Daoy (cell line): ENCODE measurements at places on chromosomes 7 and 10. TPM values are rescaled to one million over a fixed set of nuclear protein-coding genes. Genes with fewer than 3 reads are reported as not detected.

Gene MRLN
- total RNA-seq = 0.46 TPM in 1 of 2 replicates, not detected in the other

- DNase-seq = no peak
Measured at GRCh38 chr10:119379466-119380071, 162.9 kb downstream of the RGS10 start.

- no peak for DNase-seq
Measured at GRCh38 chr10:133557381-133557780, 8.0 kb downstream of the SYCE1 start.

- DNase-seq = no peak
Measured at GRCh38 chr10:30940256-30940655, 91.4 kb downstream of the ZNF438 start.

DNA sequence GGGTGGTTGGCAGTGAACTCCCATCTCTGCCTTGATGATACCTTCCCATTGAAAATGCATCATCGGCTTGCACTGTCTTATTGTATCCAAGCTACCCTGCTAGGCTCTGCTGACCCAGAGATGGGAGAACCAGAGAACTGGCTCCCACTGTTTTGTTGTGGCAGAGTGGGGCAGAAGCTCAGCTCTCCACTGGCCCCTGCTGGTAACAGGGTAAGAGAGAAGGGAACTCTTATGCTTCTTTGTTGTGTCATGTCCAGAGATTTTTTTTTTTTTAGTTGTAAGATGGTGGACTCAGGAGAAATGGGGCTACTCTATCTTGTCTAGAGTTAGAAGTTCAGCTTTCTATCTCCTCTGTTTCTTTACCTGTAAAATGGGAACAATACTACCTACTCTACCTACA lies 100.5 kb upstream of the SDK1 start:
- DNase-seq = peak; percentile 54

DNA sequence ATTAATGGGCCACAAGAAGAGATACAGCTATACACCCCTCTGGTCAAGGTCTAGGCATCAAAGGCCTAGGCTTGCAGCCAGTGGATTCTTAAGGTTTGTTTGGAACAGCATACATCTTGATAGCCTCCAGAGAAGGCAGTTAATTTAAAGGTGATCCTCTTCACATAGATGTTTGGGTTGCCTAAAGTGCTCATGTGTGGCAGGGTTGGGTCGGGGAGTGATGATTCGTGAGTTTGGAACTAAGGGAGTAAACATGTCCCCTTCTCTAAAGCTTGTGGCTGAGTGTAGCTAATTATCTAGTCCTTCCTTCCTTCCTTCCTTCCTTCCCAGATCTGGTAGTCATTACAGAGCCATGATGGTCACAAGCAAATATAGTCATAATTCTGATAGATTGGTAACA lies 12.4 kb downstream of the PCLO start:
- DNase-seq = peak; percentile 29

DNA sequence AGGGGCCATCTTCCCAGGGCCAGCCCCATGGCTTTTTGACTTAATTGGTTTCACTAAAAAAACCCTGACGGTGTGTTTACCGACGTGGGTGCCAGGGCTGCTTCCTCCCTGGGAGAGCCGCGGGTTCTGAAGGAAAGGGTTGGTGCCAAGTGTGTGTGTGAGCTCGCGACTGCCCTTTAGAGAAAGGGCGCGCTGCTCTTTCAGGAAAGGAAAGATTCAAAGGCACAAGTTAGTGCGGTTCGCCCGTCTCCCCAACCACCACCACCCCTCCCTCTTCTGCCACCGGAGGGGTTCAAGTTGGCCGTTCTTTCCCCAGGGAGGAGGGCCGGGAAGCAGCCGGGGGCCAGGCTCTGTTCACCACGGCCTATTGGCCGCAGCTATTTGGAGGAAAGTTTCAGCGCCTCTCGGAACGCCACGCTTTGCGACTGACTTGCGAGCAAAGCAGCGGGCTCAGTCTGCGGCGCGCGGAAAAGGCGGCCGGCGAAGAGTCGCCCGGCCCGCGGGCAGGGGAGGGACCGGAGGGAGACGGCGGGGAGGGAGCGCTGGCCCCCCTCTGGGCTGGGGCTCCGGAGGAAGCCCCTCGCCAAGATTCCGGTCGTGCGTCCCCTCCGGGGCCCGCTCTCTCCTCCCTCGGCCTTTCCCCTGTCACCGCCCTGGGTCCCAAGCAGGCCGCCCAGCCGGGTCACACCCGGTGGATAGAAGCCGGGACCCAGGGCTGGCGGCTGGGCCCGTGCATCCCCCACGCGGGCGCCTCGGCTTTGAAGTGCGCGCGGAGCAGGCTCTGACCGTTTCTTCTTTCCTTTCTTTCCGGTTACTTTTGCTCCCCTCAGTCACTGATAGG lies 165.9 kb upstream of the PPP1R3A start:
- peak; percentile 74 for DNase-seq

Gene AGR3
- not detected in 2 replicates for total RNA-seq

Gene FAM180A
- not detected in 2 replicates for total RNA-seq

DNA sequence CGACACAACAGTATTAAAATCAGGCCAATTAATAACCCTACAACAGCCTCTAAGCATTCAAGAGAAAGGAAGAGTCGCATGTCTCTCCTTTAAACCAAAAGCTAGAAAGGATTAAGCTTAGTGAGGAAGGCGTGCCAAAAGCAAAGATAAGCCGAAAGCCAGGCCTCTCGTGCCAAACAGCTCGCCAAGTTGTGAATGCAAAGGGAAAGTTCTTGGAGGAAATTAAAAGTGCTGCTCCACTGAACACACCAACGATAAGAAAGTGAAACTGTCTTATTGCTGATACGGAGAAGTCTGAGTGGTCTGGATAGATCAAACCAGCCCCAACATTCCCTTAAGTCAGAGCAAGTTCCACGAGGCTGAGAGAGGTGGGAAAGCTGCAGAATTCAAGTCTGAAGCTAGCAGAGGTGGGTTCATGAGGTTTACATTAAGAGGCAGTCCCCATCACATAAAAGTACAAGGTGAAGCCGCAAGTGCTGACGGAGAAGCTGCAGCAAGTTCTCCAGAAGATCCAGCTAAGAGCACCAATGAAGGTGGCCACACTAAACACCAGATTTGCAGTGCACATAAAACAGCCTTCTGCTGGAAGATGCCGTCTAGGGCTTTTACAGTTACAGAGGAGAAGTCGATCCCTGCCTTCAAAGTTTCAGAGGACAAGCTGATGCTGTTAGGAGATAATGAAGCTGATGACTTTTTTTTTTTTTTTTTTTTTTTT lies 194.8 kb downstream of the MAD1L1 start:
- no peak for DNase-seq
